ENCODE measurements at places on chromosomes 3 and 15.

DNA sequence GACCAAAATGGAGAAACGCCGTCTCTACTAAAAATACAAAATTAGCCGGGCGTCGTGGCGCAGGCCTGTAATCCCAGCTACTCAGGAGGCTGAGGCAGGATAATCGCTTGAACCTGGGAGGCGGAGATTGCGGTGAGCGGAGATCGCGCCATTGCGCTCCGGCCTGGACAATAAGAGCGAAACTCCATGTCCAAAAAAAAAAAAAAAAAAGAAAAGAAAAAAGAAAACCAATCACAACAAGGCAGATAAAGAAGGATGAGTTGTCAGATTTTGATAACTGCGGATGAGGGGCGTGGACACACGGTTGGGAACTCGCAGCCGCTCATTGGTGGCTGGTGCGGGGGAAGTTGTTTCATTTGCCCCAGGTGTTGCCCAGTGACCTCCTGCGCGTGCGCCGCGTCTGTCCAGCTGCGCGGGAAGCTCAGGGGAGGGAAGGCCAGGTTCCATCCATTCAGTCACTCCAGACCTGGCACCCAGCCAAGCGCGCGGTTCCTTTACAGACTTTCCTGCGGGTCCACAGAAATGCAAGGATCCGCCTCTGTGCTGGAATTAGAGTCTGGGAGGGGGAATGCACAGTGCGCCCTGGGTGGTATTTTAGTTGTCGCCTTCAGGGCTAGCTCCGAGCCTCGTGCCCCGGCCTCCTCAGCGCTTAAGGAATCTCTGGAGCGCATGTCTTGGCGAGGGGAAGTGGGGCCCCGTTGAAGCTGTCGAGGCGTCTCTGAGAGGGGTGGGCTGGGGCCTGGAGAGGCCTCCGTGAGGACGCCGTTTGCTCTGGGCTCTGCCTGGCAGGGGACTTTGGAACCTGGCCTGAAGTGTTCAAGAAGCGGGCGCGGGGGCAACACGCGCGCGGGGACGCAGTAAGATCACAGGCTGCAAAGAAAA is 708 bp upstream of the GCHFR start:
- no peak for DNase-seq

DNA sequence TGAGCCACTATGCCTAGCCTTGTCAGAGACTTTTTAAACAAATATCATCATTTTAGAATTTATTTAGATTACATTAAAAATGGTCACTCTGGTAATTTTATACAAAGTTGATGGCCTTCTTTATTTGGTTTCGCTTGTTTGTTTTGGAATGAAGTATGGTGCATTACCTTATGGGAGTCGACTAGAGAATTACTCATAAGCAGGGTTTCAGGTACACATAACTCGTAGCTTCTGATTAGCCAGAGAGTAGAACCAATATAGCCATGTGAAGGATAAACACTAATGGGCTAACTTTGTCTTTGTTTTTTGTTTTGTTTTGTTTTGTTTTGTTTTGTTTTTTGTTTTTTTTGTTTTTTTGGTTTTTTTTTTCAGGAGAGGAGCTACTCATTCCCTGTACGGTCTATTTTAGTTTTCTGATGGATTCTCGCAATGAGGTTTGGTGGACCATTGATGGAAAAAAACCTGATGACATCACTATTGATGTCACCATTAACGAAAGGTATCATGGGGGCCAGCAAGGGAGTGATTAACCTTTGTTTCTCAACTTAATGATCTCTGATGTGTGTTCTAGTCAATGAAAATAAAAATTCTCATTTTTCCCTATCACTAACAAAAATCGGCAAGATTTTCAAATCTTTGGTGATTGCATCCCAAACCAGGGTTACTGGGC is 113.2 kb downstream of the IL1RAP start:
- no peak for DNase-seq

DNA sequence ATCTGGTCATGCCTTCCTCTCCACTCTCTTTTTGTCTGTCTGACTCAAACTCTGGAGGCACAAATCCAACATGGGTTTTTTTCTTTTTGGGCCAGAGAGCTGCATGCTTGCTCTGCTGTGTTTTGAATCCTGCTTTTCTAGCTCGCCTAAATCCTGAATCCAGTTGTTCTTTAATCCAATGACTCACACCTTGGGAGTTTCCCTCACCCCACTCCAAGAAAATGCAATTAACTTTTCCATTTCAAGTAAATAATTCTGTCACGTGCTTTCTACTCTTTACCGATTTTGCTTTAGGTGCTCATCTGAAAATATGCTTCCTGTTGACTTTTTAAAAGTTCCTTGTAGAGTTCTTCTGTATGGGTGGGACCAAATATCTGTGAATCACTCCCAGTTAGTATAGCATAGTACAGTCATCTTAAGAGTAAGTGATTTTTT is 47.6 kb downstream of the SLMAP start:
- DNase-seq = no peak

- no peak for DNase-seq
Observed at GRCh38 chr3:111720681-111721380, 125.7 kb upstream of the ZBED2 start.

DNA sequence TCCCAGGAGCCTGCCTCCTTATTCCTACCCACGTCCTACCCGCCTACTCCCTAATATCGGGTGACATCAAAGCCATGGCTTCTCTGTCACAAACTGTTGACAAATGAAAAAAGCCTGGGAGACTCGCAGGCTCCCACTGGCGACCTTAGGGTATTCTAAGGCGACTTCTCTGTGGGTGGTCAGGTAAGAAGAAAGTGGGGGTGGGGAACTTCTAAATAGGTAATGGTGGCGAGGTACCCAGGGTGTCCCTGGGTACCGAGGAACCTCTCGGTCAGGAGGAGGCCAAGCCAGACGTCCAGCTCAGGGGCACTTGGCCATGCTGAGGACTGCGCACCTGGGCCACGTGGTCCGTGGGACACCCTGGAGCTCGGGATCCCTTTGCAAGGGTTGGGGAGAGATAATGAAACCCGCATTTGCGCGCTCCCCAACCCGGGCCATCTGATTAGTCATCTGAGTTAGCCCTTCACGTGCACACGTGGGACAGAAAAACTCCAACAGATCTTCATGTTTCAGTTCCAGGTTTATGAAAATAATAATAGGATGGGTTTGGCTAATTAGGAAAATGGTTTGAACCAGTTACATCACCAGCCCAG is 78.2 kb downstream of the NR2F2 start:
- no peak for DNase-seq

DNA sequence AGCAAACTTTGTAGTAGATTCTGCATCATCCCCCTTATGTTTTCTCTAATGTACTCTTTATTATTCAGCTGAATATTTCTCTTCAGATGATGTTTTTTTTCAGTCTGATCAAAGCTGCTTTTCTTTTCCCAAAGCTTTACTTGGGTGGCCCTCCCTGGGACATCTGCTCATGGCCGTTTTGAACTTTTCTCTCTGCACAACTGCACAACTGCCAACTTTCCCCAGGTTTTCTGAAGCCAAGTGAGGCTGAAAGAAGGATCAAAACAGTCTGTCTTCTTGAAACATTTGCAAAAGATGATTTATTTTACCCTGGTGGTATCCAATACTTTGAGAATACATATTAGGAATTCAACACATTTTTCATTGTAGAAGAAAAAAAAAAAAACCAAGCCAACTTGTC is 43.0 kb downstream of the GASK1A start:
- DNase-seq = no peak

- no peak for DNase-seq
Observed at GRCh38 chr3:51388286-51389029, 2.6 kb upstream of the RBM15B start.

GRCh38 chr3:136070953-136071949 is 105.7 kb downstream of the PPP2R3A start:
- no peak for DNase-seq

DNA sequence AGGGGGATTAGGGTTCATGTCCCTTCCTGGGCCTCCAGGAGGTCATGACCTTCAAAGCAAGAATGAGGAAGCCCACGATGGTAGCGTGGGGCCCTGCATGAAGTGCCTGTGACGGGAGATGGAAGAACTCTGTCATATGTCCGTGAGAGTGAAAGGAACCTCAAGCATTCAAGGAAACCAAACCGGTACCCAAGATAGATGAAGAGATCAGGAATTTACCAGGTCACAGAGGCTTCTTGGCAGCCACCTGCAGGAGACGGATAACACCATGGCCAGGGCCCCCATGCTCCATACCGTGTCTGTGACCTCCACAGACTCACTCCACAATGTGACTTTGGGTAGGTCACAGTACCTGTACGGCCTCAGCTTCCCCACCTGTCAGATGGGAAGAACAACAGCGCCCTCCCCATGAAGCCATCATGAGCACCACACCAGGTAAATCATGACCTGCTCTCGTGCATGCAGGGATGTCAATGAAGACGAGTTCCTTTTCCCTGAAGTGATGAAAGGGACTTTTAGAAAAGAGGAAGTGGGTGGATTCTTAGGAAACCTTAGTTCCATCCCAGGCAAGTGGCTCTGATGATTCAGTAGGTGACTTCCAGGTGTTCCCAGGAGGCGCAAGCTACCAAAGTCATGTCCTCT is 23.3 kb upstream of the CYP11A1 start:
- no peak for DNase-seq

- DNase-seq = no peak
Observed at GRCh38 chr3:194587438-194587931, 45.7 kb downstream of the TMEM44 start.

GRCh38 chr3:155409336-155409735 is 115.9 kb upstream of the STRIT1 start:
- DNase-seq = no peak

GRCh38 chr15:70509282-70509662 is 254.1 kb downstream of the UACA start:
- DNase-seq = no peak

DNA sequence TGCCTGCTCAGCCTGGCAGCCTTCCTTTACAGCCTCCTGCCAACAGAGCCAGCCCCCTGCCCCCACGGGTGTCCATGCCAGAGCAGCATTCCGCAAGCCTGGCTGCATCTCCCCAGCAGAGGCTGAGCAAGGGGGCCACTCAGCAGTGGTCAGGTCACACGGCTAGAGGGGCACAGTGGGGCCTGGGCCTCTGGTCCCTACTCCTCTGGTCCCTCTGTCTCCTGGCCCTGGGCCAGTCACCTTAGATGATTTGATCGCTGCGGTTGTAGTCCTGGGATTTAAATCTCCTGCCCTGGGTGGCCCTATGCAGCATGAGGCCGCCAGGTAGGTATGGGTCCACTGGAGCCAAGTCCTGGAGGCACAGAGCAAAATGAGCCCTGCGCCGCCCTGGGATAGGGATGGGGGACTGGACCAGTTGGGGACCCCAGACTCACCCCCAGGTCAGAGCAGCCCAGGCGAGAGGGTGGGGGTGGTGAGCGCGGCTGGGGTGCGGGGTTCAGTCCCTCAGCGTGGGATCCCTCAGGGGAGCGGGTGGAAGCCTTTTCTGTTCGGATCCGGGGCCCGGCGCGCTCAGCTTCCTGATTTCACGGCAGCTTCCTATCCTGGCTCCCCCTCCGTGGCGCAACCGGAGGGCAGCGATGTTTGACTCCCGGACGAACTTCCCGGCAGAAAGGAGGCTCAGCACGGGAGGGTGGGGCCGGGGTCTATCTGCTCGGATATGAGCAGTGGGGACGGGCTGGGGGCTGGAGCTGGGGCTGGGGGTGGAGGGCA is at the start of gene ZBTB47:
Gene ZBTB47 (plus strand): TSS at position 138 of the 771 bp plus-strand sequence. CDS start 4,659 bp downstream, outside the sequence.
- DNase-seq = no peak

- no peak for DNase-seq
Observed at GRCh38 chr3:192804502-192804901, 77.2 kb upstream of the FGF12 start.

- no peak for DNase-seq
Observed at GRCh38 chr15:40412095-40412759, 6.6 kb downstream of the IVD start.

All from activated CD8-positive, alpha-beta memory T cell treated with anti-CD3 and anti-CD28 coated beads for 4 hours (primary cell).